Thyroid gland (tissue), 4 donors: ENCODE measurements at places on chromosomes 7 and 10. TPM values are rescaled to one million over a fixed set of nuclear protein-coding genes. Genes with fewer than 3 reads are reported as not detected.

GRCh38 chr10:1175956-1176565 lies 119.9 kb downstream of the WDR37 start:
- no peak for DNase-seq

The TCTN3 gene
- 61.7 TPM for total RNA-seq

GRCh38 chr10:25934621-25935139 lies 651 bp downstream of the MYO3A start:
- peak; percentile 55 for DNase-seq

The C10orf62 gene
- total RNA-seq: not detected

DNA sequence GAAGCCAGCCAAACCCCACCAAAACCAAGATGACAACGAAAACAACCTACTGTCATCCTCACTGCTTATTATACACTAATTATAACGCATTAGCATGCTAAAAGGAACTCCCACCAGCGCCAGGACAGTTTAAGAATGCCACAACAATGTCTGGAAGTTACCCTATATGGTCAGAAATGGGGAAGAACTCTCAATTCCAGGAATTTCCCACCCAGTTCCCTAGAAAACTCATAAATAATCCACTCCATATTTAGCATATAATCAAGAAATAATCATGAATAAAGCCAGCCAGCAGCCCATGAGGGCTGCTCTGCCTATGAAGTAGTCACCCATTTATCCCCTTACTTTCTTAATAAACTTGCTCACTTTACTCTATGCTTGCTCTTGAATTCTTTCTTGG lies 20.8 kb downstream of the MICU1 start:
- DNase-seq: no peak

- DNase-seq: no peak
Observed at GRCh38 chr10:117134306-117135025, 3.6 kb downstream of the VAX1 start.

The CCDC7 gene
- total RNA-seq: 41.2 TPM

The CRHR2 gene
- 0.45 TPM for total RNA-seq

DNA sequence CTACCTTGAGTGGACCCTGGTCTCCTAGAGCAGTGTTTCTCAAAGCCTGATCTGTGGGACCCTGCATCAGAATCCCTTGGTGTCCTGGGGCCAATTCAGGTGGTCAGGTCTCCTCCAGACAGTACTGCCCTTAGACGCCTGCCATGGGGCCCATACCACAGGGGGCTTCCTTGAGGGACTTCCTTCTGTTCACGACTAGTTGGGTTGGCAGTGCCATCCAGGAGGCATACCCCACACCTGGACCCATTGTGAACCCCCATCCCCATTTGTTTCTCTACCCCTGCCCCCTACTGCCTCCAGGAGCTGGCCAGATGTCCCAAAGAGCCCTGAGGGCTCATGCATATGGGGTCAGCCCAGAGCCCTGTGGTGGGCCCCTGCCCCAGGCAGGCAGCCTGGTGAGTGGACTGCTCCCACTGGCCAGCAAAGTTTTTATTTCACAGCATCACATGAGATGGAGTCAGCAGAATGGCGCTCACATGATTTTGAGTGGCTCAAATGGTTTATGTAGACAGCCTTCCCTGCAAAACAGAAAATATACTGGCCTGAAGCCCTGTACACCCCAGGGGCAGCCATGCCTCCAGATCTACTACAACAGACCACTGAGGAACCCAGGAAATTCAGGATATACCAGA lies 259.9 kb upstream of the ZMIZ1 start:
- no peak for DNase-seq

GRCh38 chr7:130047831-130048230 lies 3.3 kb downstream of the ZC3HC1 start:
- DNase-seq: no peak

DNA sequence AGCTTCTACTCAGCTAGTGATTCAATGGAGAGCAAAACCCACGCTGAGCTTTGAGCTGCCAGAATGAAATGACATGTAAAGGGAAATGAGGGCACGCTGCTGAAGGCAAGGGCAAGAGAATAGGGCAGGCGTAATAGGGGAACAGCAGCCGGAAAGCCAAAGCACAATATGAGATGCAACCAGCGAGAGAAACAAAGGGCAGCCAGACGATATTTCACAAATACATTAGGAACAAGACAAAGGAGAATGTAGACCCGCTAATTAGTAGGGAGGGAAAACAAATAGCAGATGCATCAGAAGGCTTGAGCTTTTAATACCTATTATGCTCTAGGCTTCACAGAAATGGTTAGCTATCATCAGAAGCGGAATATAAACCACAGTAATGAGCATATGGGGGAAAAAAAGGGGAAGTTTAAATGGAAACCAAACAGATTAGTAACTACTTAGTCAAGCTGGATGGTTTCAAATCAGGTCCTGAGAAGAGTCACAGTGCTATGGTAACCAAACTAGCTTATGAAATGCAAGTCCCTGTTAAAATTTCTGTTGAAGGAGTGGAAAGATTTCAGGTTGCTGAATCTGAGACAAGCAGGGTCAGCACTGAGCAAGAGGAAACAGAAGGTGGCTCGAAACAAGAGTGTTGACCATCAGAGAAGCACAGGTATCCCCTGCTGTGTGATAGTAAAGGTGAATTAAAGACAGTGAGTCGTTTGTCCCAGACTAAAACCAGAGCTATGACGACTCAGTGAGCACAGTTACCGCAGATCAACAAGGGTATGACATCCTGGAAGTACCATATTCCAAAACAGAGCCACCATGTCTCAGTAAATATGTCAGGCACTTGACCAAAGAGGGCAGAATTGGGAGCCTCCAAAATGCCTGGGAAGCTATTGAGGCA lies 496.9 kb upstream of the CELF2 start:
- no peak for DNase-seq

The OR2A14 gene
- total RNA-seq: not detected

DNA sequence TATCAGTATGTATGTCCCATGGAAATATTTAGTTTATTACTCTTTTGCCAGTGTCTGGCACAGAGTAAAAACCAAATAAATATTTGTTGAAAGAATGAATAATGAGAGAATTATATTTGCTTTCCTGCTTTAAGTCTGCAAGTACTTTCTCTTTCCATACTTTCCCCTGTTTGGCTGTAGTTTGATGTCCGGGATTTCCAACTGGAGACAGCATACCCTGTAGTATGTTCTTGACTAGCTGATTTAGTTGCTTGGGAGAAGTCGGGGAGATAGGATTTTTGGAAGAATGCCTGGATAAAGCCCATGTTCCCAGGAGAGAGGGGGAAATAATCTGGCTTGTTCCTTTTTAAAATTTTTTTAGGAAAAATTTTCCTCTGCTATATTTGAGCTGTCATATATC lies 516.1 kb downstream of the CCSER2 start:
- DNase-seq: no peak

DNA sequence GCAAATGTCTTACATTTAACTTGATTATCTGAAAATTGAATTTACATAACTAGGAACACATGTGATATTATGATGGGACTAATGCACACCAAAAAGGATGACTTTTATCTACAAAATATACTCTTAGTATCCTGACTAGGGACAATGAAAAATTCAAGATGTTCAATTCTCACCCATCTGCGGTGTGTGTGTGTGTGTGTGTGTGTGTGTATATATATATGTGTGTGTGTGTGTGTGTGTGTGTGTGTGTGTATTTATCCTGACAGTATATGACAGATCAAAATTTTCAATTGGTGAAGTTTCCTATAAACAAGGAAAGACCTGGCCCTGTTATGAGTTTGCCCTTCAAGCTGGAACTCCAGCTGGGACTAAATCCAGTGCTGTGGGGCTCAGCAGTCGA lies 40.3 kb upstream of the MET start:
- DNase-seq: no peak

GRCh38 chr10:60732198-60732806 lies 46.0 kb upstream of the CDK1 start:
- DNase-seq: peak; percentile 31

The DENND10 gene
- 46.4 TPM for total RNA-seq

The OPN1SW gene
- total RNA-seq: not detected

- DNase-seq: no peak
Observed at GRCh38 chr10:79266543-79267312, 80.5 kb upstream of the PPIF start.

- no peak for DNase-seq
Observed at GRCh38 chr7:18792871-18793595, 297.5 kb downstream of the HDAC9 start.

GRCh38 chr10:98748298-98748697 lies 301.6 kb upstream of the HPS1 start:
- no peak for DNase-seq

- DNase-seq: no peak
Observed at GRCh38 chr10:29959586-29959985, 99.8 kb downstream of the JCAD start.

The CAMK2B gene
- 18.1 TPM for total RNA-seq

- DNase-seq: no peak
Observed at GRCh38 chr7:103987451-103987850, 2.0 kb downstream of the RELN start.

The PTTG1IP2 gene
- total RNA-seq: not detected

GRCh38 chr10:59229441-59229840 lies 53.0 kb downstream of the PHYHIPL start:
- DNase-seq: no peak
